T-cell (primary cell): ENCODE measurements at places on chromosomes 16 and 17. TPM values are rescaled to one million over a fixed set of nuclear protein-coding genes. Genes with fewer than 3 reads are reported as not detected.

Gene KRT31
- total RNA-seq = not detected

Gene TLCD2
- total RNA-seq = 0.25 TPM

Gene ITGA2B
- total RNA-seq = 1.1 TPM

Gene TBC1D3E
- total RNA-seq = not detected

Gene FBXO39
- 1.4 TPM for total RNA-seq

GRCh38 chr16:8627456-8627855, 6.0 kb downstream of the METTL22 start:
- no peak for DNase-seq

GRCh38 chr17:42131981-42132432, 9.4 kb downstream of the HSPB9 start:
- DNase-seq = no peak

DNA sequence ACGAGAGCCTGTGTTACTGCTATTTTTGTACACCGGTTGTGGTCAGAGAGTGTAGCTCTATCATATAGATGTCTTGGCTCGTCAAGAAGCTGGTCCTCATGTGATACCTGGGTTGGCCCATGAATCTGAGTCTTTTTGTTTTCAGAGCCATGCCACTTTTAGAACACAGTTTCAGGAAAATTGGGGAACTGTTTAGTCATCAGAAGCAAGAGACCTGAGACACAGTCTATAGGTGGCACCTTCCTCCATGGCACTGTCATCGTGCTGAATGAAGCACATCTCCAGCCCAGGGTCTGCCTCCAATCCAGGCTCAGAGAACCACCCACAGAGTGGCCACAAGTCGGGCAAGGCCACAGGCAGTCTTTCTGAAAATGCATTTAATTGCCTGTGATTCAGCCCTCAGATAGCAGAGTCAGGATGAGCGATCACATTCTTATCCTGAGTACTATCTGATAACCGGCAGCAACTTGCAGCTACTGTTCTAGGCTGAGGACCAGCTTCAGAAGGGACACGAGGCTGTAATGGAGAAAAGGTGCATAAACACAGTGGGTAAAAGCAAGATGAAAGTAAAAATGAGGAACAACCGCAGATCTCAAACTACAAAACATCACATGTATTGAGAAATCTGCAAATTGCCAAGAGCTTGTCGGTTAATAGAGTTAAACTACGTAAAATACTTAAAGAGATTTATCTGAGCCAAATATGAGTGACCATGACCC, 14.2 kb upstream of the HAPSTR1 start:
- no peak for DNase-seq

GRCh38 chr16:5621826-5622225, 524.2 kb upstream of the EEF2KMT start:
- no peak for DNase-seq

- peak; percentile 36 for DNase-seq
These were observed 448 bp downstream of the STAT5B start for GRCh38 chr17:42275527-42276358.
